Right ventricle myocardium inferior (tissue), 1 donor: ENCODE measurements at places on chromosomes 3 and 15.
A peak's percentile ranks its signal among the peaks of the same experiment; 100 is the strongest.

GRCh38 chr3:159662549-159662948 lies 326.1 kb upstream of the IL12A start:
- no peak for DNase-seq

- DNase-seq, result no peak
Observed at GRCh38 chr15:65804252-65804931, 12.3 kb upstream of the DENND4A start.

- DNase-seq, result peak; percentile 5
Observed at GRCh38 chr3:17079933-17080332, 195.2 kb downstream of the PLCL2 start.

DNA sequence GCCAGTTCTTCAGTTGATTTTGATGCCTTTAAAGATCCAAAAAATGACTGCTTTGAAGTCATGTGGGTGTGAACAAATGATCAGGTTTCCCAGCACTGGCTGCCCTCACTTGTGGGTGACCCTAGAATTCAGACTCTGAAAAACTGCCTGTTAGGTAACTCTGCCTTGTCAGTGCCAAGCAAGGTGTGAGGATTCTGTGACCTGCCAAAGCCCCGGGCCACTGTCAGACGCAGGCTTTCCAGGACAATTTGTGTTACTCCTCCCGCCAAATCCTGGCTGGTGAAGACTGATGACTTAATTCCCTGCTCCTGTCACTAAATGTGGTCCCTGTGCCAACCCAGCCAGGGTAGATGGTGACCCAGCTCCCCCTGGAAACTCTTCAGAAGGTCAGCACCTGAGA lies 99.2 kb upstream of the PSMD6 start:
- DNase-seq, result peak; percentile 76

- DNase-seq, result no peak
Observed at GRCh38 chr3:56940321-56940720, 120.1 kb upstream of the SPATA12 start.

DNA sequence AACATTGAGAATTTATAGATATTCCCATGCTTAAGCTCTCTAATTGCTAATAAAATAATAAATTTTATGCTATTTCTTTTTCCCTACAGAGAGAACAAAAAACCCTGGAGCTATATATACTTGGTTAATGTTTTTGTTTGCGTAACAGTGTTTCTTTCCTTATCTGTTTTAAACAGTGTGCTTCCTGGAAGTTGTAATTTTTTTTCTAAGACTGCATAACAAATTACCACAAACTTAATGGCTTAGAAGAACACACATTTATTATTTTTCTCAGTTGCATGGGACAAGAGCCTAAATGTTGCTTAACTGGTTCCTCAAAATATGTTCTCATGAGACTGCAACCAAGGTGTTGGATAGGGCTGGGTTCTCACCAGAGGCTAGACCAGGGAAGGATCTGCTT lies 49.7 kb upstream of the DPH6 start:
- DNase-seq, result no peak

DNA sequence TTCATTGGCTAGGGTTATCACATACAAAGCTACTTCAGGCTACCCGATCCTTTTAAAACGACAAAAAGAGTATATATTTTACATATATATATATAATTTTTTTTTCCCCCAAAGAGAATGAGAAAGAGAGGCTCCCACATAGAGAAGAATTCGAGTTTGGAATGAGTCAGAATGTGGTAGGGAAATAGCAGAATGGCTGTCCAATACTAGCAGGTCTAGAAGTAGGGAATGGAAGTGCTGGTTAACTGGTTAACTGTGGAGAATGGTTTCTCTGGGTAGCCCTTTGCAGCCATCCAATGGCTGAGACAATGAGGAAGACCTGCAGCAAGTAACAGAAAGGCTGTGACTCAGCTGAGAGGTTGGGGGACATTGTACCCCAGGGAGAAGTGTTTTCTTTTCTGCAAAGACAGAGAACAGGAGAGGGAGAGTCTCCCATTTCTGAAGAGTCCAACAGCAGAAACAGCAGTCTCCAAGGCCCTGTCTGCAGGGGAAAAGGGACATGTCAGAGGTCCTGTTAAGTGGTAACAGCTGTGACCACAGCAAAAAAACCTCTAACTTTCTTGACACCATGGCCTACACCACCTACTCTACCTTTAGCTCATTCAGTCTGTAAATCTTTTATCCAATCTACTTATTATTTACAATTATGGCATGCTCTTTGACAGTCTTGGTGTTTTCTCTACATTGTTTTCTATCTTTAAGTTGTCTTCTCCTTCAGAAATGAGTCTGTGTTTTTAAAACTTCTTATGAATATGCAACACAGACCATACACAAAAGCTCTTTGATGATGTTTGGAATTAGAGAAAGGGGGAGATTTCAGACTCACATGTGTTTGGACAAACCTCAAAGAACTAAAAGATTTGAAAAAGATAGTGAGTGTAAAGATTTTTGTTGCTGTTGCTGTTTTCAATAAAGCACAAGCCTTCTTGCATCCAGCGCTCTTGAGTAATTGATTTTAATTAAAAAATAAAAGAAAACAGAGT lies 116.1 kb upstream of the SLC7A14 start:
- no peak for DNase-seq

GRCh38 chr15:33194237-33194636 lies 277 bp downstream of the FMN1 start:
- no peak for DNase-seq

- peak; percentile 90 for DNase-seq
Observed at GRCh38 chr3:195106418-195106906, 164.5 kb downstream of the XXYLT1 start.

GRCh38 chr15:88456733-88457132 lies 10.5 kb downstream of the MRPL46 start:
- no peak for DNase-seq

DNA sequence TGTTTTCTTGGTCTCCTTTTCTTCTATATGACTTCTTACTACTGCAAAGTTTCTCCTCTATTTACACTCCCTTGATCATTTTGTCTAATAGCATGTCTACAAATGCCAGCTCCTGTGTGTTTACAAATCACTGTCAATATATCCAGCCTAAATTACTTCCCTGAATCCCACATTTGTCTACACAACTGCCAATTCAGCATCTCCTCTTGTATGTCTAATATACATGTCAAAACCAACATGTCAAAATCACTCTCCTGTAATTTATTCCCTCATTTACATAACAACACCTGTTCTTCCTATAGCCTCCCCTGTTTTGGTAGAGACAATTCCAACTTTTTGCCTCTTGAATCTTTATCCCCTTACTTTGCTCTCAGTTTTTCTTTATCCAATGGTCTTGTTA lies 359.3 kb downstream of the PLOD2 start:
- no peak for DNase-seq

DNA sequence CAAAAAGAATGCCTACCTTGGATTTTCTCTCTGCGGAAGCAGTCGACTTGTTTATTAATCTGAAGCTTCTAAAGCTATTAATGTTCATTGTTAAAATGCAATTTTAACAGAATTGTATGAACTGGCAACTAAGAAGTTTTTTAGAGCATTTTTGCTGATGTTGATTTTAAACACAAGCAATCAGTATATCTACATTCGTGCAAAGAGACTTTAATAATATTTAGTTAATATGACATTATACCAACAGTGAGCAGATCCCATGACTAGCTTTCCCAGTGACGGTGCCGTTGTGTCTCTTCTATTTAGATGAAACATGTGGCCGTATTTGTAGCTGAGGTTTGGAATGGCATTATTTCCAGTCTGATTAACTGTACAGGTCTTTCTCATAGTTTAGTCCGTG lies 88.0 kb downstream of the PEX5L start:
- no peak for DNase-seq

GRCh38 chr3:73789825-73790444 lies 165.2 kb upstream of the PDZRN3 start:
- DNase-seq, result no peak

GRCh38 chr15:41981371-41982132 lies 9.2 kb upstream of the EHD4 start:
- no peak for DNase-seq

DNA sequence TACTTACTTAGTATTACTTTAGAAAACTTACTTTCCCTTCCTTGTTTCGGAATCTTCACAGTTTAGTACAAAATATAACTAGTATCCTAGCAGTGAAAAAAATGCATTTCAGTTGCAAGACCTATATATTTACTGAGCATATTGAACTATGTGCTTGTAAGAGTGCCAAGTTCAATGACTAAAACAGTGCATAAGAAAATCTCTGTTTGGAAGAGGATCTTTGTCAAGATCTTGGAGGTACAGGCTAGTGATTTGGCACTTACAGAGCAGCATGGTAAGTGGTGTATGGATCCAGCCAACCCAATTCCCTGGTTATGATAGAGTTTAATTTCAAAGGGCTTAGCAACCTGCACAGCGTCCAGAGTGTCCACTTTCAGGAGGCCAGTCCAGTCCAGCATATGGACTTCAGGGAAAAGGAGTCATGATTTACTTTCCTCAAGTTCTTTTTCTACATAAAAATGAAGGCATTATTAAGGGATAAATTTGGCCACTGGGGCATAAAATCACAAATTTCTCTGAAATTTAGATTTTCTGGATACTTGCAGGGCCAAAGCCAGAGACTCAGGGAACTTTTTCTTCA lies 625.8 kb upstream of the BCHE start:
- DNase-seq, result no peak

DNA sequence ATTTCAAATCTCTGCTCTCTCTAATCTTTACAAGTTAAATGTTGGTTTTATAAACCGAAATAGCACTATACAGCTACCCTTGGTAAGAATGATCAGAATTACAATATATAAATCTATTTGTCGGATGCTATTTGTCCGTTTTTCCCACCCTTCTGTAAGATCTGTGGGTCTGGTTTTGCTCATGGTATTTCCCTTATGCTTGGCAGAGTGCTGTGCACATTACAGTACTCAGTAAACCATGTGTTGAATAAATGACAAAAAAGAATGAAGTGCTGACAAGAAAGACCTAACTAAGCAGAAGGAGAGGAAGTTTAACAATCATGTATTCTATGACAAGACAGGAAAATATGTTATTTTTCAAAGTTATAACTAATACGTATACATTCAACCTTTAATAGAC lies 827.2 kb downstream of the ROBO1 start:
- DNase-seq, result no peak

DNA sequence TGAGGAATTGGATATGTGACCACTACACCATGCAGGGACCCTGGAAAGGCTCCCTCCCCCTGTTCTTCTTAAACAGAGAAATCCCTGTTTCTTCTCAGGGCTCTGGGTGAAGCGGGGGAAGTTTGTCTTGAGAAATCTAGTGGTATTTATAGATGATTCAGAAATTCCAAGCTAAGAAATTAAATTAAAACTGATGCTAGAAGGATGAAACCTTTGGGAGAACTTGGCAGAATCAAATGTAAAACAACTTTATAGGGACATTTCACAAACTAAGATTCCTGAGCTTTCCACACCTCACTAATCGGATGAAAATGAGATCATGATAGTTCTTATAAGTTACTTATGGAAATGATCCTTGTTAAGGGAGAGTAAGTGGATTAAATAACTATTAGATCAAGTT lies 54.2 kb downstream of the FBXL2 start:
- DNase-seq, result no peak

DNA sequence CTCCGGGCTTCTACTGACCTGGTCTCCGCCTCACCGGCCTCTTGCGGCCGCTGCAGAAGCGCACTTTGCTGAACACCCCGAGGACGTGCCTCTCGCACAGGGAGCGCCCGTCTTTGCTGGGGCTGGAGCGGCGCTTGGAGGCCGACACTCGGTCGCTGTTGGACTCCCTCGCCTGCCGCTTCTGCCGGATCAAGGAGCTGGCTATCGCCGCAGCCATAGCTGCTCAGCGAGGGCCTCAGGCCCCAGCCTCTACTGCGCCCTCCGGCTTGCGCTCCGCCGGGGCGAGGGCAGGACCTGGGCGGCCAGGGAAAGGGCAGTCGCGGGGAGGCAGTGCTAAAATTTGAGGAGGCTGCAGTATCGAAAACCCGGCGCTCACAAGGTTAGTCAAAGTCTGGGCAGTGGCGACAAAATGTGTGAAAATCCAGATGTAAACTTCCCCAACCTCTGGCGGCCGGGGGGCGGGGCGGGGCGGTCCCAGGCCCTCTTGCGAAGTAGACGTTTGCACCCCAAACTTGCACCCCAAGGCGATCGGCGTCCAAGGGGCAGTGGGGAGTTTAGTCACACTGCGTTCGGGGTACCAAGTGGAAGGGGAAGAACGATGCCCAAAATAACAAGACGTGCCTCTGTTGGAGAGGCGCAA lies 319.2 kb downstream of the FGF12 start:
- DNase-seq, result no peak

DNA sequence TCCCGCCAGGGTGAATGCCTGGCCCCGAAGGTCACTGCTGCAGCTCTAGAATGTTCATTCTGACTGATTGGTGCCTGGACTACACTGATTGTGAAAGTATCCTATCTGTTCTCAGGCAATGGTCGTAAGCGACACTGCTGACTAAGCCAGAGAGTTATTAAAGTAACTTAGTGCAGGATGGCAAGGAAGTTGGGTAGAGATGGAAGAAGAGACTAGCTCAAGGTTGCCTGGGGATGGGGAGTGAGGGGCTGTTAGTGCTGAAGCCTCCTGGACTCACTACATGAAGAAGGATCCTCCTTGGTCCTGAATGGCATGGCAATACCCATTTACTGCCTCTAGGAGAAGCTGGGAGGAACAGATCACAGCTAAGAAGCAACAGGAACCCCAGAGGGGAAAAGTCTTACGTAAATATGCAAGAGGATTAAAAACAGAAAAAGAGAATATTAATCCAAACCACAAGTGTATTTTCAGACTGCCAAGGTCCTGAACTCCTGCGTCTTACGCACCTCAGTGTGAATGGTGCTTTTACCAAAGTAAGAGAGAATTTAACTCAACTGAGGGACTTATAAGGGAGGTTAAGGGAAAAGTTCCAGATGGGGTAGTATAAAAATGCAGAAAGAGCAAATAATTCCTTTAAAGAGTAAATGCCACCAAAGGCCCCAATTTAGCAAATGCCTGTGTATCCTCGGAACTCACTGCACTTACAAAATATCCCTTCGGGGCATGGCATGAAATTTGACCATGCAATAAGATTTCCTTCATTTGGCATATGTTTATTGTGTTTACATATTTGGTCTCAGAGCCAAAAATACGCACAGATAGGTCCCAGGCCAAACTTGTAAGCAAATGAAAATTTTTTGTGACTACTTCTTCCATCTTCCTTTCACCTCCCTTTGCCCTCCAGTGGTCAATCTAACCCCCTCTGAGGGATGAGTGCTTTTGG lies 64.0 kb upstream of the DGKG start:
- DNase-seq, result no peak

- peak; percentile 53 for DNase-seq
Observed at GRCh38 chr15:34436126-34436955, 1.3 kb downstream of the GOLGA8A start.

DNA sequence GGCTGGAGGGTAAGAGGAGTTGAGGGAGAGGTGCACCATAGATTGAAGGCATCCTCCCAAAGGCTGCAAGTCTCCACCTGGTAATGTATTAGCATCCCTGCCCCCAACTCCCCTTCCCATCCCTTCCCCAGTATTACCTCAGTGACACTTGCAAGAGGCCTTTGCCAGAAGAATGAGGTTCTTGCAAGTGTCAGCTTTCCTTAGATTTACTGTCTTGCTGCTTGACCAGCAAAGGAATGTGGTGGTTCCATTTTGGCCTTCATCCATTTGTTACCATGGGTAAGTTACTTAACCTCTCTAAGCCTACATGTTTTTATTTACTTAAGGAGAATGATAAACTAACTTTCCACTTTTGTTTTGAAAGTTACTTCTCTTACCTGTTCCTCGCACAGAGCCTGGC lies 108.9 kb downstream of the LRTM1 start:
- DNase-seq, result no peak
